ENCODE measurements at places on chromosomes 3 and 15.
A peak's percentile ranks its signal among the peaks of the same experiment; 100 is the strongest.

- no peaks in the 10 kb centered on the region for H3K36me3 ChIP-seq
- H3K4me3 ChIP-seq = no peak overlapping the region
- DNase-seq = no peak
- no peaks in the 10 kb centered on the region for H3K27me3 ChIP-seq
- H3K27ac ChIP-seq = no peak overlapping the region
These were observed 102.4 kb upstream of the RASGRP1 start for GRCh38 chr15:38666865-38667510.

DNA sequence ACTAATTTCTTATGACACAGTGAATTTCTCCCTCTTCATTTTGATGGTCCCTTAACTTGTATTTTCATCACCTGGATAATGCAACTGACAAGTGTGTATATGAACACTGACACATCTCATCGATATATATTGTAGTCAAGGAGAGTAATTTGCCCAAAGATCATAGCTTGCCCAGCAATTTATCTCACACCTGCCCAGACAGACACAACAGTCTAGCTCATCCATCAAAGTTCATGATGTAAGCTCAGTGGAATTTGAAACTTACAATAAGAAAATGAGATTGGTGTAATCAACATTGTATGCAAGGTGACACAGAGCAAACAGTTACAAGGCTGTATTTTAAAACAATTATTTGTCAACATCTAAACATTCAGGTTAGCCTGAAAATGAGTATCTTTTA lies 805.8 kb downstream of the NAALADL2 start:
- H3K27ac ChIP-seq = no peak overlapping the region
- H3K4me3 ChIP-seq = no peak overlapping the region
- no peaks in the 10 kb centered on the region for H3K27me3 ChIP-seq
- no peaks in the 10 kb centered on the region for H3K4me1 ChIP-seq
- no peaks in the 10 kb centered on the region for H3K36me3 ChIP-seq

DNA sequence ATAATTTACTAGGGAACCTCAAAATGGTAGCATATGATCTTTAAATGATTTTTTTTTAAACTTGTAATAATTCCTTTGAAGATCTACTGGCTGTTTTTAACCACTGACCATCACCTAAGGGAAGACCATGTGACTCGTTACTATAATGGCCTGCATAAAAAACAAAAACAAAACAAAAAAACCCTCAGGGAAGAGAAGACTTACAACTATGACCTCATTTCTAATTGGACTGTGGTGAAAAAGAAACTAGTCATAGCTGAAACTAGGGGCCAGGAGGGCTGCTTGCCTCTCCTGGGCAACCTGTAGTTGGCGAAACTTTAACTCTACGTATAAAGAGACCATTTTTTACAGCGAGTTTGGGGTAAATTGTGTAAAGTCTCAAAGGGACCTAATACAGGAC lies 23.0 kb downstream of the PAQR9 start:
- no peaks in the 10 kb centered on the region for H3K4me1 ChIP-seq
- H3K27ac ChIP-seq = no peak overlapping the region
- no peak overlapping the region for H3K4me3 ChIP-seq

- no peak overlapping the region for H3K4me3 ChIP-seq
- no peaks in the 10 kb centered on the region for H3K4me1 ChIP-seq
- H3K27ac ChIP-seq = no peak overlapping the region
- no peaks in the 10 kb centered on the region for H3K27me3 ChIP-seq
- no peak for DNase-seq
These were observed 31.3 kb upstream of the ATP8B4 start for GRCh38 chr15:50150349-50150748.

GRCh38 chr15:84961114-84961452 lies 20.6 kb upstream of the PDE8A start:
- no peaks in the 10 kb centered on the region for H3K36me3 ChIP-seq
- H3K4me3 ChIP-seq = no peak overlapping the region
- no peaks in the 10 kb centered on the region for H3K4me1 ChIP-seq
- H3K27me3 ChIP-seq = no peaks in the 10 kb centered on the region

GRCh38 chr3:53787016-53787415 lies 59.2 kb downstream of the CHDH start:
- no peaks in the 10 kb centered on the region for H3K36me3 ChIP-seq
- no peak overlapping the region for H3K4me3 ChIP-seq
- no peak for DNase-seq

GRCh38 chr3:98434412-98434811 lies 28.6 kb upstream of the OR5K1 start:
- H3K4me1 ChIP-seq = no peaks in the 10 kb centered on the region
- H3K27me3 ChIP-seq = no peaks in the 10 kb centered on the region
- no peak overlapping the region for H3K27ac ChIP-seq
- H3K36me3 ChIP-seq = no peaks in the 10 kb centered on the region
- no peak for DNase-seq

- no peak overlapping the region for H3K27ac ChIP-seq
- H3K27me3 ChIP-seq = no peaks in the 10 kb centered on the region
- H3K4me3 ChIP-seq = no peak overlapping the region
- DNase-seq = no peak
- no peaks in the 10 kb centered on the region for H3K4me1 ChIP-seq
- no peaks in the 10 kb centered on the region for H3K36me3 ChIP-seq
These were observed 115.6 kb downstream of the GSK3B start for GRCh38 chr3:119978554-119979208.

DNA sequence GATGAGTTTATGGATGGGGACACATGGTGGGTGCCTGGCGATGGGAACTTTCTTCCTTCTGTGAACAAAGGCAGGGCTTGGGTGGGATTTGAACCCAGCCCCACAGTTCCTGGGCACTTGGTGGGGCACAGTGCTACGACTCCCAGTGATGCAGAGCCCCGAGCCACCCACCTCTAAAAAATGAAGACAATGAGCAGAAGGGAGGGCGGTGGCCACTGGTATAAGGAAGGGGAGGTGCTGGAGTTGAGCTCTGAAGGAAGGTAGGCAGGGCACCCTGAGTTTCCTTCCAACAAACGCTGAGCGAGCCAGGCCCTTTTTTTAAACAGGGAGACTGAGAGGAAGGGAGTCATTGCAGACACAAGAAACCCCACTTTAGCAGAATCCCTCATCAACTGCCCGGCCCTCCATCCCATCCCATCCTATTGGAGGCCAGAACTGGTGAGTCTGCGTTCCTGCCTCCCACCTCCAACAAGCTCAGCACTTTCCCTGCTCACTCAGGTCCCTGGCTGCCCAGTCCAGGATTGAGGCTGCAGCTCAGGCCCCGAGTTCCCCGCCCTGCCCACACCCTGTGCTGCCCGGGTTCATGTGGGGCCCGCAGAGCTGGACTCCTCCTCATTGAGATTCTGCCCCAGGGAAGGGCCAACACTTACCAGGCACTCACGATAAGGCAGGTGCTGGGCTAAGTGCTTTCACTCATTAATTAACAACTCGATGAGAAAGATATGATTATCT lies 57.3 kb downstream of the LINGO1 start:
- H3K36me3 ChIP-seq = no peaks in the 10 kb centered on the region
- H3K27ac ChIP-seq = no peak overlapping the region
- no peak for DNase-seq
- H3K27me3 ChIP-seq = no peaks in the 10 kb centered on the region

DNA sequence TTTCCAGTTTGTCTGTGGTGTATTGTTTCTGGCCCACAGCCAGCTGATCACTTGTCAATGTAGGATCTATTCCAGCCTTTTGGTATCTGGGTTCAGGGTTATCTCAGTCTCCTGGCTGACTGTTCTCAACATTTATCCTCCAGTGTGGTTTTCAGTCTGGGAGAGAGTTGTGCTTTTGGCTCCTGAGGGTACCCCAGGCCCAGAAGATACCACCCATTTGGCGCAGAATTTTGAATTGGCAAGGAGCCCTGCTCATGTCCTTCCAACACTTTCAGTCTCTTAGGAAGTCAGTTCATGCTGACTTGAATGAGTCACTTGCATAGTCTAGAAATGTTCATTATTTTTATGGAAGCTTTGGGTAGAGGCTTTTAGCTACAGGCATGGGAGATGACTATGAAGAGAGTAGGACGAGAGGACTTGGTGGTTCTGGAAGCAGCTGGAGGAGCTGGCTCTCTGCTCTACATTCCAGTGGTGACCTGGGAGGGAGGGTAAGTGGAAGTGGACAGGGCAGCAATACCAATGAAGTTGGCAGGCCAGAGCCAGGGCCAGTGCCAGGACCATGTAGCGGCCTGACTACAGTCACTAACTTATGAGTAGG lies 7.2 kb downstream of the POLR2H start:
- peaks cover 22% of the 10 kb centered on the region for H3K36me3 ChIP-seq
- H3K4me3 ChIP-seq = no peak overlapping the region
- no peak for DNase-seq
- no peaks in the 10 kb centered on the region for H3K27me3 ChIP-seq
- H3K4me1 ChIP-seq = peaks cover 8% of the 10 kb centered on the region

DNA sequence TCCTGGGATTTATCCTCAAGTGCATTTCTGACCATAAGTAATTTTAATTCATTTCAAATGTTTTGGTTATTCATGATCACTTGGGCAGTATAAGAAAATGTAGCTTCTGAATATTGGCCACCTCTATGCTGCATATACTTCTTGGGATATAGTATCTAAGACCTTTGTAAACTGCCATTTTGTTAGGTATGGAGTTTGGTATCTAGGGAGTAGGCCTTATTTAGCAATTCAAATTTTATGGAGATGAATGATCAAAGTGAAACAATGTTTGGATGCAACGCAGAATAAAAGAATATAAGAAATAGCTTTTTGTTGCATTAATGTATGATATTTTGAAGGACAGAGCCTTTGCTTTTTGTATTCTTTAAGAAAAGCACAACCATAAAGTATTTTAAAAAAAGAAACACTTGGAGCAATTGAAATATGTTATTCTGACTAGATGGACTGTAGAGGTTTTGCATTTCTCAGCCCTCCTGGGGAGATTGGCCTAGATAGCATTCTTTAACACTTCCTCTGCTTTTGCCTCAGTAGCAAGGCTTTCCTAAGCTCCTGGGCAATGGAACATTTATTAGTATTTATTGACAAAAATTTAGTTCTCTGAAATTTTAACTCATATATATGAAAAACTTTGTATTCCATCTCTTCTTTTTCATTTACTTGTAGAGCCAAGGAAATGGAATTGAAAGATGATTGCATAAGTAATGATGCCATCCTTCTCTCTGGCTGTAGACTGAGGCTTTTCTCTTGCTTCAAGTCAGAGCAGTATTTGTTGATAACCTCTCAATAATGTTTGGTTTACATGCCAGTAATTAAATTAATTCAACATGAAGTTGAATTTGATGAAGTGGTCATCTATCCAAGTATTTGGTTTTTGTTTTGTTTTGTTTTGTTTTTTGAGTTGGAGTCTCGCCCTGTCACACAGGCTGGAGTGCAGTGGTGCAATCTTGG lies 61.8 kb upstream of the UTS2B start:
- H3K4me3 ChIP-seq = no peak overlapping the region
- H3K4me1 ChIP-seq = no peaks in the 10 kb centered on the region
- H3K36me3 ChIP-seq = peaks cover 20% of the 10 kb centered on the region
- no peak for DNase-seq
- no peaks in the 10 kb centered on the region for H3K27me3 ChIP-seq
- no peak overlapping the region for H3K27ac ChIP-seq

DNA sequence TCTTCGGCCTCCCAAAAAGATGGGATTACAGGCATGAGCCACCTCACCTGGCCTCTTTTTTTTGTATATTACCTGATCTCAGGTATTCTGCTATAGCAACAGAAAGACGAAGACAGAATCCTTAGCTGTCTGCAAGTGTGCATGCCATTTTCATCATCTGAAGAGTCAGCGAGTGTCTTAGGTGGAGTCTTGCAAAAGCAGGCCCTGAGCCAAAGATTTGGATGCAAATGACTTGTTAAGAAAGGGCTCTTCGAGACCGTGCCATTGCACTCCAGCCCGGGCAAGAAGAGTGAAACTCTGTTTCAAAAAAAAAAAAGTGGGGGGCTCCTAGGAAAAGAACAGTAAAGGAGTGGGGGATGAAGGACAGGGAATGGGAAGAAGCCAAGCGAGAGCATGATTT lies 10.2 kb upstream of the TRIM69 start:
- H3K4me1 ChIP-seq = peaks cover 76% of the 10 kb centered on the region
- peak overlapping the region; percentile 27 for H3K4me3 ChIP-seq

- H3K4me1 ChIP-seq = peaks cover 4% of the 10 kb centered on the region
- H3K36me3 ChIP-seq = no peaks in the 10 kb centered on the region
- DNase-seq = peak; percentile 64
- H3K27me3 ChIP-seq = no peaks in the 10 kb centered on the region
- H3K4me3 ChIP-seq = peak overlapping the region; percentile 48
These were observed 21.4 kb upstream of the LIPC start for GRCh38 chr15:58410353-58410752.

DNA sequence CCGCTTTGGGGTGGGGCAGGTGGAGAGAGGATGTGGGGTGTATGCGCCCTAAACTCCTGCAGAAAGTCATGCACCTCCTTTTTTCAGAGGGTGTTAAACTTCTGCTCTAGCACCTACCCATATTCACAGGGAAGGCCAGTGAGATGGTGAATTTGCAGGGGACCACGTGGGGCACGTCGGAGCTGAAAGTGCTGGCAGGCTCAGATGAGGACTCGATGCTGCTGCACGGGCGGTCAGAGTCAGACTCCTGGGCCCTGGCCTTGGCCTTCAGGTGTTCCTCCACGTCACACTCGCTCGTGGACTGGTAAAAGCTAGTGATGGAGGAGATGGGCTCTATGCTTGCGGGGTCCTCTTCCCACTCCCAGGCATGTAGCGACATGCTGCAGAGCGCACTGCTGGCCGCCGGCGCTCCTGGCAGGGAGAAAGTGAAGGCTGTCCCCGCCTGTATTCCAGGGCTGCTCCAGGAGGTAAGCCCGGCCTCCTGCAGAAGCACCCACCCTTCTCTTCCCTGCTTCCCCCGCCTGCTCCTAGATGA lies 883 bp downstream of the CFAP92 start:
- H3K4me3 ChIP-seq = no peak overlapping the region
- H3K27me3 ChIP-seq = no peaks in the 10 kb centered on the region
- no peak overlapping the region for H3K27ac ChIP-seq
- no peaks in the 10 kb centered on the region for H3K36me3 ChIP-seq

DNA sequence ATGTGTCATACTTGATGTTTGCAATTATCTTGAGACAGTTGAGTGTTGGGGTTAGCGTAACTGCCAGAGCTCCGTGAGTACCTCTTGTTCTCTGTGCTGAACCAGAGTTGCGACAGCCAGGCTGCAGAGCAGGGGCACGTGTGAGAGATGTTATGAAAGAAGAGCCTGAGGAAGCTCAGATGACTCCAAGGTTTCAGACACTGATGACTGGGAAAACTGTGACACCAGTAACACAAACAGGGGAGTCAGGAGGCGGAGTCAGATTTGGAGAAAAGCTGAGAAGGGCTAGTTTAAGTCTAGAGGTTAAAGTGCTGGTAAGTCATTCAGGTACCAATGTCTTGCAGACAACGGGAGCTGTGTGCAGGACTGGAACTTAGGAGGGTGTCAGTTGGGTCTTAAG lies 45.0 kb downstream of the BLM start:
- H3K36me3 ChIP-seq = peaks cover 22% of the 10 kb centered on the region
- H3K4me3 ChIP-seq = no peak overlapping the region
- no peak overlapping the region for H3K27ac ChIP-seq
- H3K4me1 ChIP-seq = no peaks in the 10 kb centered on the region
- no peaks in the 10 kb centered on the region for H3K27me3 ChIP-seq
- no peak for DNase-seq

Measured in natural killer cell (primary cell).